Muscle of back (tissue), 13 donors: ENCODE measurements at places on chromosomes 12 and 14. TPM values are rescaled to one million over a fixed set of nuclear protein-coding genes. Genes with fewer than 3 reads are reported as not detected.

- peak; percentile 76 for DNase-seq
Measured at GRCh38 chr12:49108958-49109404, 1.7 kb downstream of the LMBR1L start.

DNA sequence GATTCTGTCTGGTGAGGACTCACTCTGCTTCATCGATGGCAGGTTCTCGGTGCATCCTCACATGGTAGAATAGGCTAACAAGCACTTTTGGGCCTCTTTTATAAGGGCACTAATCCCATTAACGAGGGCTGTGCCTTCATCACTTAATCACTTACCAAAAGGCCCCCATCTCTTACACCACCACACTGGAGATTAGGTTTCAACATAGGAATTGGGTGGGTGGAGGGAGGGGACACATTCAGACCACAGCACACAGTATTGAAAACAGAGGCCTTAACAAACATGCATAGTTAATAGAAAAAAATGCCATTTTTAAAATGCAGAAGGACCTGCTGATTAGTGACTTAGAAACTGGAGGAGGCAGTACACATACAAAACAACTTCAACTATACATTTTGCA is 61.6 kb downstream of the SPPL3 start:
- DNase-seq: no peak

DNA sequence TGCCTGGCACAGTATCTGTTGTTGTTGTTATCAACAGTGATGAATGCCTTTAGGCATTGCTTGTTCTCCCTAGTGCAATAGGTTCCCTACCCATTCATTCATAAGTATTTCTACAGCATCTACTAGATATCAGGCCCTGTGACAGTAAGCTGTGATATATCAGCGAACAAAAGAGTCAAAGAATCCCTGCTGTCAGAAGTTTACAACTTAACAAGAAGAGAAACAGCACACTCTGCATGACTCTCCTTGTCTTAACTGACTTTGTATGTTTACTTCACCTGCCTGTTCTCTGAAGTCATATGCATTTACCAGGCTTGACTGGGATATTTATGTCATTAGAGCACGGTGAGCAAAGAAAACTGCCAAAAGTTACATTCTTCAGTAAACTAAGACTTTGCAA is 452.2 kb upstream of the RPL10L start:
- no peak for DNase-seq

Gene ANO6
- polyA plus RNA-seq: 63.5 TPM

Gene VASH1
- polyA plus RNA-seq: 47.5 TPM
